Glomerular endothelial cell (primary cell): ENCODE measurements at places on chromosomes 5 and 9. TPM values are rescaled to one million over a fixed set of nuclear protein-coding genes. Genes with fewer than 3 reads are reported as not detected.

Gene NDFIP1
- 55.2 and 56.0 TPM in 2 replicates for total RNA-seq

DNA sequence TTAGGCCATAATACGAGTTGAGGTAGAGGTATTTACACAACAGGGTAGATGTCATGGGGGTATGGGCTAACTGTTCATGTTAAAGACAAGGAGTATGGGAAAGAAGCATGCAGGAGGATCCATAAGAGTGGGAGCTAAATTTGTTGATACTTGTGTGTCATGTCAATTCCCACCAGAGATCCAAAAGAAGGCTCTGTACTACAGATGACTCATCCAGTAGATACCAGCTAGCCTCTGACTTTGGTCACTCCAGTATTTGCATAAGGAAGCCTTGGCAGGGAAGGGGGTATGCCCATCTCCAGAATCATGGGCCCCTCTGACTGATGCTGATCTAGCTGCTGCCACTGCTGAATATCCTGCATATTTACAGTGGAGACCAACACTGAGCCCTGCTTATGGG, 743.7 kb upstream of the GRAMD2B start:
- no peak for DNase-seq

GRCh38 chr5:126454535-126454934, 31.3 kb downstream of the GRAMD2B start:
- DNase-seq: no peak

DNA sequence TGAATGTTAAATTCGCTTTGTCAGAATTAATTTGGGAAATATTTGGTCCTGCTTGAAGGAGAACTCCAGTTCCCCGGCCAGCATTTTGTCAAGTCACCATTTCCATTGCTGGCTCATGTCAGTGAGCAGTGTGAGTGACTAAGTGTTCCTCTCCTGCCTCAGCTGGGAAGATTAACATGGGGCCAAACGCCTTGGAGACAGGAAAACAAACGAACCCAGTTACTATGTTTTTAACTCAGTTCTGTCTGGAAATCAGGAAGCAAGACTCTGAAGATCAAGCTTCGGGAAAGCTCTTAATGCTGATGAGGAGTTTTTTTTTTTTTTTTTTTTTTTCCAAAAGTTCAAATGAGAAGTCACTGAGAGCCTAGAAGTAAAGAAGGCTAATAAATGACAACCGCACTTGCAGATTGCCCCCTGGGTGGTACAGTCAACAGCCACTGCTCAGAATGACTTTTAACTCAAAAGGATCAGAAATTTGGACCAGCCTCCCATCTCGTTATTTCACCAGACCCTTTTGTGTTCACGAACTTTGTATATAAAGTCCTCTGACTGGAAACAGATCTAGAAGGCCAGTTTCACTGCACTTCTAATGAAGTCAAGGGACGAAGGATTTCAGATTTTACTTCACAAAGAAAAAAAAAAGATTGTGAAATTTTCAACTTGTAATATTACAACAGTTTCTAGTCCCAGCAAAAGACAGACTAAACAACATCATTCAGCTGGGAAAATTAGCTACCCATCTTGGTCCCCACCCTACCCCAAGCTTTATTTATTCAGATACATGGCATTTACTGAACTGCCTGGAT, 121.3 kb downstream of the LHFPL2 start:
- peak; percentile 98 for DNase-seq
